ENCODE measurements at places on chromosomes 3 and 15.
A peak's percentile ranks its signal among the peaks of the same experiment; 100 is the strongest.

DNA sequence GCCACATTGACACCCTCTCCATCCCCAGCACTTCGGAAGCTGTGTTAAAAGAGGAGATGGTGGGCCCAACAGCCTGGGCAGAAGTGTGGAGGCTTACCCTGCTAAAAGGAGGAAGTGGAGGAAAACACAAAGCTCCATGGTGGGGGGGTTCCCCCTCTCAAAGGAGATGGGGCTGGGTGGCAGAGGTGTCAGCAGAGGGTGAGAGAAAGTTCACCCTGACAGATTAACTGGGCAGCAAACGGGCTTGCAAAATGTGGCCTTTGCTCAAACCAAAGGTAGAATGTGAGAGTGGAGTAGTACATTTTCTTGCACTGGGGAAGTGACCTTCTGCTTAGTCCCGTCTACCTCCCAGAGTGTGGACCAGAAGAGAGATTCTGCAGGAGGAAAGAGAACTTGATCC lies 44.7 kb downstream of the MYO1E start:
- no peak for DNase-seq

GRCh38 chr3:187736418-187736871 lies 8.8 kb downstream of the BCL6 start:
- peak; percentile 27 for DNase-seq

DNA sequence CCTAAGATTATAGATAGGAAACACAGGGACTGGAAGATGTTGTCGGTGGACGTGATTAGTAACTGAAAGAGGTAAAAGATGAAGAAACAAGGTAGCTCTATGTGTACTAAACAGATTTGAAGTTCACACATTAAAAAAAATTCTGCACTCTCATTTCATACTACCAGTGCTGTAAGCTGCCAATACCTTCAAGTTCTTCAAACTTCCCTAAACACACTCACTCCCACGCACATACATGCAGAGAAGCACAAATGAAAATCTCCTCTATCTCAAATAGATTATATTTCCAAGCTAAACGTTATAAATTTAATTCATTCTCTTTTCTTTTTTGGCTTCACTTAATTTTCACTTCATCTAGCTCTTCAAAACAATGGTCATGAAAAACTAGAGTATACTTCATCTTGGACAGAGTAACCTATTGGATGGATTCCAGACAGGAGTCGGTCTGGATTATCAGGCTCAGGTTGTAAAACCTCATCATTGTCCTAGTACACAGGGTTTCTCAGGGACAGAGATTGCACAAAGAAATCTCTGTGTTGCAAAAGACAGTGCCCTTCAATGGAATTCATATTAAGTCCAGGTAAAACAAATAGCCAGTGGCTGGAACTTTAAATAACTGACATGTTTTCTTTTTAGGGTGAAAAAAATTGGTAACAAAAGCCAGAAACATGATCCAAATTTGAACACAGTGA lies 408.1 kb upstream of the ZNF385D start:
- no peak for DNase-seq

GRCh38 chr15:66774001-66774814 lies 72.2 kb downstream of the SMAD6 start:
- DNase-seq, result peak; percentile 50

DNA sequence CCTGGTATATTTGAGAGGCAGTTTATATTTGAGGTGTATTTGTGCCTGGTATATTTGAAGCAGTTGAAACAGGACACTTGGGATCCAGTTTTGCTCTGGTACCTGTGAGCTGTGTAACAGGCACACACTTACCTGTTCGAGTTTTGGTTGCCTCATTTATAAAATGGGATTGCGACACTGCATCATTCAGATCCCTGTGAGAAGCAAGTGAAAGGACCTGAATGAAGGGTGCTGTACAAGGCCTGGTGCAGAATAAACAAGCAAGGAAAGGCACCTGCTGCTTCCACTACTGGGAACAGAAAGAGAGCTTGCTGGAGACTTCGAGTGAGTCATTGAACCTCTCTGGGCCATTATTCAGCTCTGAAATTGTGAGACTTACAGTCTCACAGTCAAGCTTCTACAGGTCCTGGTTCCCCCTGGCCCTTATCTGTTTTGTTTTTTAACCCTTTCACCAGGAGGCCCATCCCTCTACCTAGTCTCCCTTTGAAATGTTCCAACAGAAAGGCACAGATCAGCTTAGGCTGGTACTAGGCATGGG lies 11.5 kb downstream of the FETUB start:
- no peak for DNase-seq

Measured in CD4-positive, alpha-beta T cell treated with Interleukin-1 beta for 1 hour (primary cell).